Stimulated activated CD4-positive, alpha-beta T cell treated with anti-CD3 and anti-CD28 coated beads, Interleukin-12 subunit alpha, Interleukin-12 subunit beta, amount 100 ng/mL, for 48 hours (primary cell): ENCODE measurements at places on chromosomes 5 and 9.

- no peak for DNase-seq
Observed at GRCh38 chr5:1011741-1012312, 3.2 kb downstream of the NKD2 start.

DNA sequence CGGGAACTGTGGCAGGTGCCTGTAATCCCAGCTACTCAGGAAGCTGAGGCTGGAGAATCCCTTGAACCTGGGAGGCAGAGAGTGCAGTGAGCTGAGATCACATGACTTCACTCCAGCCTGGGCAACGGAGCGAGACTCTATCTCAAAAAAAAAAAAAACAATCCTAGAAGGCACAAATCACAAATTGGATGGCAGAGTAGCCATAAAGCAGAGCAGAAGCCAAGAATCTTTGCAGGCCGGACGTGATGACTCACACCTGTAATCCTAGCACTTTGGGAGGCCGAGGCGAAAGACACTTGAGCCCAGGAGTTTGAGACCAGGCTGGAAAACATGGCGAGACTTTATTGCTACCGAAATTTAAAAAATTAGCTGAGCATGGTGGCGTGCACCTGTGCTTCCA, 9.2 kb upstream of the FUBP3 start:
- no peak for DNase-seq

- DNase-seq: no peak
Observed at GRCh38 chr5:103102234-103102633, 17.7 kb downstream of the GIN1 start.

DNA sequence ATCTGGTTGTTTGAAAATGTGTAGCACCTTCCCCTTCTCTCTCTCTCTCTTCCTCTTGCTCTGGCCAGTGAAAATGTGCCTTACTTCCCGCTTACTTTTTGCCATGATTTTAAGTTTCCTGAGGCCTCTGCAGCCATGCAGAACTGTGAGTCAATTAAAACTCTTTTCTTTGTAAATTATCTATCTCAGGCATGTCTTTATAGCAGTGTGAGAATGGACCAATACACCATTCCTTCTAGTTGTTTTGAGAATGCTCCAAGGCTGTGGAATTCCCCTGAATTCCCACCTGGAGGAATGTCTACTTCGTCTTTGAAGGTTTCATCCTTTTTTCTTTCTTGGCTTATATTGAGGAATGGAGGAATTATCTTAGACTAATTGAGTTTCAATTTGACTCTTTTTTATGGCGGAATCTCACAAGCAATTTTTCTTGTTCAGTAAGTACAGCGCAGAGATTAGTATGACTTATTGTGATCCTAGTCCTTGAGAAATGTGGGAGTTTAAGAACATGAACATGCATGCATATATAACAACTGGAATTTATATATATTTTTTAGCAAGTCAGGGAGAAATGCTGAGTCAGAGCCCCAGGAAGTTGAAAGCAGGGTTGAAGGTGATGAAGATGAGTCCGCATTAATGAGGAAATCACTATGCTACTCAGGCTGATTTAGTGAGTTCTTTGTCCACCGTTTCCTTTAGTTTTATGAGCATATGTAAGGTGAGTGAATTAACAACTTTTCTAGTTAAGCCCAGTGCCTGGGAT, 488.1 kb upstream of the ADAMTS16 start:
- no peak for DNase-seq

GRCh38 chr9:109718861-109719260, 61.1 kb upstream of the PALM2AKAP2 start:
- no peak for DNase-seq

DNA sequence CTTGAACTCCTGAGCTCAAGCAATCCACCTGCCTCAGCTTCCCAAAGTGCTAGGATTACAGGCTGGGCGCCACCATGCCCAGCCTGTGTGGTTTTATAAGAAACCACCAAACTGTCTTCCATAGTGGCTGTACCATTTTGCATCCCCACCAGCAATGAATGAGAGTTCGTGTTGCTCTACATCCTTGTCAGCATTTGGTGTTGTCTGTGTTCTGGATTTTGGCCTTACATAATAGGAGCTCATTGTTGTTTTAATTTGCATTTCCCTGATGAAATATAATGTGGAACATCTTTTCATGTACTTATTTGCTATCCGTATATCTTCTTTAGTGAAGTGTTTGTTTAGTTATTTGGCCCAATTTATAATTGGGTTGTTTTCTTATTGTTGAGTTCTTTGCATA, 29.8 kb downstream of the PHF2 start:
- DNase-seq: no peak

DNA sequence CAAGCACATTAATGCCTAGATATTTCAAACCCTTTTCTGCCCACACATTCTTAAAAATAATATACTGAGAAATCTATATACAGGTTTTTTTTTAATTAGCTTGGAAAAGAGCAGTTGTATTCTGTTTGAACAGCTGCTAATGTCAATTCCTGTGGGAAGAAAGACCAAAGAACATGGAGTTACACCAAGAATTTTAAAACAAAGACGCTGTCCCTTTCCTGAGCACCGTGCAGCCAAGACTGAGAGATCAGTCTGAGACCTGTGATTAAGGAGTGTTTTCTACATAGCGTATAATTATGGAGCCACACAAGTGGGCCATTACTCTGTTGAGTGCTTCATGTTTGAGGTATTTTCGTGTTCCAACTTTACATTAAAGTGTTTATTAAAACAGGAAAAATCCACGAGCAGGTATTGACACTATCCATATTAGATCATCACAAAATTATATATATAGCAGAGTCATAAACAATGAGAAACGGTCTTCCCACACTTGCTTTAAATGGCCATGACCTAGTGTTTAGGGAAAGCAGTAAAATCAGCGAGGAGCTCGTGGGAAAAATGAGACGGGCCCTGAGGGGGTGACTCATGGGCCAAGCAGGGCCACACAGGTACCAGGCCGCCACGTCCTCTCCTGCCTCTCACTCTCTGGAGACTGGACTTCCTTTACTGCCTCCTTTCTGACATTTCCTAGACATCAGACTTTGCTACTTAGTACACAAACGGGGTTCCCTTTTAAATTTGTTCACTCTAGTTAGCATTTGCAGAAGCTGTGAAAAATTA, 153.1 kb upstream of the OTULINL start:
- no peak for DNase-seq

GRCh38 chr9:8651846-8652215, 852.3 kb upstream of the DMAC1 start:
- DNase-seq: no peak

- DNase-seq: no peak
Observed at GRCh38 chr9:76161541-76161940, 232.7 kb downstream of the RFK start.

DNA sequence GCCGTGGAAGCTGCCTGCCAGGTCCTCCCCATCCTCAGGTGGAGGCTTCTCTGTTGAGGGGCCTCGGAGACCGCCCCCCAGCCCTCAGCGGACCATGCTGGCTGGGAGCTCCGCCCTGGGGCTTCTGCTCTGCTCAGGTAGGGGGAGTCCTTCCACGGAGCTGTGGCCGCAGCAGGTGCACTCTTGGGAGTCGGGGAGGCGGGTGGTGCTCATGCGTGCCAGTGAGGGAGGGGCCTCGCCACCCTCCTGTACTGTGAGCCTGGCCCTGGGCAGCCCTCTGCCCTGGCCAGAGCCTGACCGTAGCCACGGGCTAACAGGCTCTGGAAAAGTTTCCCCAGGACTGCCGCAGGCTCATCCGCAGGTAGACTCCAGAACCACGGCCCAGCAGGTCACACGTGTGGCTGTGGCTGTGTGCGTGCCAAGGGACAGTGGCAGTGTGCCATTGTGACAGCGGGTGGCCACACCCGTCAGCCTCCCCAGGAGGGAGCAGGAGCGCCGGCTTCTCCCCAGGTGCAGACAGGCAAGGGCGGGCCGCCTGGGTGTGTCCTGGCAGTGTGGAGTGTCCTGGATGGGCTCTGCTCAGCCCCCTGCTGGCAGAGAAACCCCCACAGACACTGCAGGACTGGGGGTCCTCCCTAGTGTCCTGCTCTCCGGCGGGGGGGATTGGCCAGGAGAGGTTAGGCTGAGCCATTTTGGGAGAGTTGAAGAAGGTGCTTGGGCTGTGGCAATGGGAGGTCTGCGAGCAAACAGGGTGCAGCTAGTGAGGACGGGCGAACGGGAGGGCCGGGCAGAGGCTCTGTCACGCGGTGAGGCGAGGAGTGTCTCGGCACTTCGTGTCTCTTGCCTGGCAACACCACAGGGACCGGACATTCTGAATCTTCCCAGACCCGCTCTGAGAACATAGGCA, 29.5 kb downstream of the TPPP start:
- DNase-seq: no peak

GRCh38 chr5:90111364-90112032, 298.1 kb downstream of the CETN3 start:
- DNase-seq: no peak

GRCh38 chr5:69024241-69024651, 69.6 kb upstream of the SLC30A5 start:
- peak; percentile 25 for DNase-seq

DNA sequence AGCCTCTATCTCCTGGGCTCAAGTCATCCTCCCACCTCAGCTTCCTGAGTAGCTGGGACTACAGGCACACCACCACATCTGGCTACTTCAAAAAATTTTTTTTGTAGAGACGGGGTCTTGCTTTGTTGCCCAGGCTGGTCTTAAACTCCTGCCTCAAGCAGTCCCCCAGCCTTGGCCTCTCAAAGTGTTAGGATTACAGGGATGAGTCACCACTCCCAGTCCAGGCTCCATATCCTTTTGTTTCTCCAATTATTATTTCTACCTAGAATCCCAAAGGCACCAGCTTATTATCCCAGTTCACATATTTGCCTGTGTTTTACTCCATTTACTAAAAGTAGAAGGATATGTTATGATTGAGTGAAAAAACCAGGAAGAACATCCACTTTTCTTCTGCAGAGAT, 84.9 kb downstream of the TEK start:
- no peak for DNase-seq

DNA sequence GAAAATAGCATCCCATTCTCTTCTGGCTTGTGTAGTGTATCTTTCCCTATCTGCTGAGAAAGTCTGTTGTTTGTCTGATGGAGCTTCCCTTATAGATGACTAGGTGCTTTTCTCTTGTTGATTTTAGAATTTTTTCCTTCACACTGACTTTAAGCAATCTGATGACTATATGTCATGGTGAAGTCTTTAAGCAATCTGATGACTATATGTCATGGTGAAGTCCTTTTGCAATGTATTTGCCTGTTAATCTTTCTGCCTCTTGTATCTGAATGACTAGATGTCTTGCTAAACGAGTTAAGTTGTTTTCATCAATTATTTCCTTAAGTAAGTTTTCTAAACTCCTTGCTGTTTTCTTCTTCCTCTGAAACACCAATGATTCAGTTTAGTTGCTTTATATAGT, 80.5 kb downstream of the RNF130 start:
- no peak for DNase-seq

DNA sequence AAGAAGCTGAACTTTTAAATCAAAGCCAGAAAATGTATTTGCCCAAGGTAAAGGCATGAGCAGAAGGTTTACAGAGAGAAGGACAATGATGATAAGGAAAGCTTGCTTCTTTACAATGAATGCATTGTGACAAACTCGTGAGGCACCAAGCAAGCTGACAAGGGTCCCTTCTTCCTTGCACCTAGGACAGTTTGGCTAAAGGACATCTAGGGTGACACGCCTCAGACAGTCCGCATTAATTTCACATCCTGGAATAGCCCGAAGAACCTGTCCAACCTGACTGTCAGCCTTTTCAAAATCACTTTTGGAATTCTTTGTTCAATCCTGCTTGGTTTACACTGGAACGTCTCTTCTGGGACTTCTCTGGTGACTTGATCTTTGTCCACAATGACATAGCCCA, 146.4 kb upstream of the MAP3K1 start:
- no peak for DNase-seq

DNA sequence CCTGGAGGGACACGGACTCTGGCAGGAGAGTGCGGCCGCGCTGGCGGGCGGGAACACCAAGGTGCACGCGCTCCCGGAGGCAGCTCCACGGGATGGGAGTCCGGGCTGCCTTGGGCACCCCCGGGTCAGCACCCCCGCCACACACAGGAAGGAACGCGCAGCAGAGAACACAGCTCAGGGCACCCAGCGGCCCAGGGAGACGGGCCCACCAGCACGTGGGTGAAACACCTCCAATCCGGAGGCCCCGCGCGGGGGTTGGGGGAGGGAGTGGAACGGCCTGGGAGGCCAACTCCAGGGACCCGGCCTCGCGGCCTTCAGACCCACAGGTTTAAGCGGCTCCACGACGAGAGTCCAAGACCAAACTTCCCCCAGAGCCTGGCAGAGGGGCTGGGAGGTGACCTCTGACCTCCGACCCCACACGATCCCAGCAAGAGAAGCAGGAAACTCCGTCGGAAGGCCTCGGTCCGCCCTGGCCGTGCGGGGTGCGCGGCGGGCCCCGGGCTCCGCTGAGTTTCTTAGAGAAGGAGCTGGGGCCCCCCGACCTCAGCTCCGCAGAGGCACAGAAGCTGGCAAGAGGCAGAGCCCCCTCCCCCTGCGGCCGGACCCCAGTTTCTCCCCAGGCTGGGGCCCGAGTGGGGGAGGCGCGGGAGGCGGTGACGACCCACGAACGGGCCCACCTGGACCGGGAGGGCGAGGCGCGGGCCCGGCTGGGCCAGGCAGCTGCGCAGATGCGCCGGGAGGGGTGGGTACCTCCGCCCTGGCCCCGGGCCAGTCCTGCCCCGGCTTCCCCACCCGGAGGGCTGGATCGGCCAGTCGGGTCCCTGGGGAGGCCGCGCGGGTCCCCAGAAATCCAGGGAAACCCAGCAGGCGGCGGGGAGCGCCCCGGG, 851 bp downstream of the NACC2 start:
- DNase-seq: no peak

GRCh38 chr5:20351849-20352248, 363.8 kb upstream of the CDH18 start:
- DNase-seq: no peak

- peak; percentile 75 for DNase-seq
Observed at GRCh38 chr9:37784616-37785483, at the start of gene EXOSC3. TSS of gene EXOSC3 (minus strand) at chr9:37785064. CDS start at chr9:37785044, 20 bp downstream.

DNA sequence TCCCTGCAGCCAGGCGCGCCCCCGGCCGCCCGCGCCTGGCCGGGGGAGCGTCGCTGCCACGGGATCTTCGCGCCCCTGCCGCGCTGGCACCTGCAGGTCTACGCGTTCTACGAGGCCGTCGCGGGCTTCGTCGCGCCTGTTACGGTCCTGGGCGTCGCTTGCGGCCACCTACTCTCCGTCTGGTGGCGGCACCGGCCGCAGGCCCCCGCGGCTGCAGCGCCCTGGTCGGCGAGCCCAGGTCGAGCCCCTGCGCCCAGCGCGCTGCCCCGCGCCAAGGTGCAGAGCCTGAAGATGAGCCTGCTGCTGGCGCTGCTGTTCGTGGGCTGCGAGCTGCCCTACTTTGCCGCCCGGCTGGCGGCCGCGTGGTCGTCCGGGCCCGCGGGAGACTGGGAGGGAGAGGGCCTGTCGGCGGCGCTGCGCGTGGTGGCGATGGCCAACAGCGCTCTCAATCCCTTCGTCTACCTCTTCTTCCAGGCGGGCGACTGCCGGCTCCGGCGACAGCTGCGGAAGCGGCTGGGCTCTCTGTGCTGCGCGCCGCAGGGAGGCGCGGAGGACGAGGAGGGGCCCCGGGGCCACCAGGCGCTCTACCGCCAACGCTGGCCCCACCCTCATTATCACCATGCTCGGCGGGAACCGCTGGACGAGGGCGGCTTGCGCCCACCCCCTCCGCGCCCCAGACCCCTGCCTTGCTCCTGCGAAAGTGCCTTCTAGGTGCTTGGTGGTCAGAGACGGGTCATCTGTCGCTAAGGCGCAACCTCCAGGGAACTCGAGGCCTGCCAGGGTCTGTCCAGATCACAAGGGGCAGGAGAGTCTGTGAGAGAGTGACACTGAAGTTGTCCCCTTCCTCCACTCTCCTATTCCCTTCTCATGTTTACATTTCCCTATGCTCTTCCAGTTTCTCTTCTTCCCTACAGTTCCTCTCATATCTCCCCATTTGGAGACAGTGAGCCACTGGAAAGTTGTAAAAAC, 1.3 kb downstream of the GPR150 start:
- no peak for DNase-seq

- DNase-seq: no peak
Observed at GRCh38 chr5:56092115-56092514, 97.4 kb upstream of the IL6ST start.
